Right lobe of liver (tissue), 6 donors: ENCODE measurements at places on chromosomes 1 and 21. TPM values are rescaled to one million over a fixed set of nuclear protein-coding genes. Genes with fewer than 3 reads are reported as not detected.

DNA sequence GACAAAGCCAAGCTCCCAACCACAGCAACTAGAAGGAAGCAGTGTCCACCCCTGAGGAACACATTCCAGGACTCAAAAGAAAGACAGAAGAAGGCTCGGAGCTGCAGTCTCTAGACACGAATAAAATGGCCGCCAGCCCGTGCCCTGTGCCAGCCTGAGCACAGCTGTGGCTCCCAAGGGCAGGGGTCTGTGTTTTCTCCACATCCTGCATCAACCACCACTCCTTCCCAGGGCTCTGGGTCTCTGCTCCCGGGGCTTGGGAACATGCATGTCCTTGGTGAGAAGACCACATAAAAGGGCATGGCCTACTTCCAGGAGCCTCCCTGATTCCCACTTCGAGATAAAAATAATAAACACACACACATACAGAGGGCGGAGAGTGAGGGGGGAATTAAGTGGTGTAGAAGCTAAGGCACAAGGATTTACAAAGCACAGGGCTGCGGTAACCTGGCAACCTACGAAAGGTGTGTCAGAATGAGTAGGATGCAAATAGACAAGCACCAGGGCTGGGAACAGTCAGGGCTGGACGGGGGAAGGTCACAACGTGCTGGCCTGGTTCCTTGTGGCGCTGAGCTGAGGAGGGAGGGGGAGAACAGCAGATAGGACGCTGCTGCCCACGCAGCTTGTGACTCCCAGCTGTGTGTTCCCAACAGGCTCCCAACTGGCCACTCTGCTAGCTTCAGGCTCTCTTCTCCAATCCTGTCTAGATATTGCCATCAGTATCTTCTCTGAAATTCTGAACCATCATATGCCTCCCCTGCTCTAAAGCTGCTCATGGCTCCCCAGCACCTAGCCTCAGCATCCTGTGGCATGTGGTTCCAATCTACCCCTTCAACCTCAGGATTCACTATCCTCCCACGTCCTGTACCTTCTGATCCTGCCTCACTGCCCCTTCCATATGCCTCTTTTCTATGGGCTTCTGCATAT, 72.5 kb downstream of the CD34 start:
- no peak for DNase-seq

GRCh38 chr1:29352719-29353420, 116.5 kb downstream of the PTPRU start:
- DNase-seq, result no peak

GRCh38 chr1:64878931-64879611, 87.3 kb downstream of the JAK1 start:
- DNase-seq, result no peak

- no peak for DNase-seq
Observed at GRCh38 chr1:109883248-109883955, 27.2 kb upstream of the CSF1 start.

DNA sequence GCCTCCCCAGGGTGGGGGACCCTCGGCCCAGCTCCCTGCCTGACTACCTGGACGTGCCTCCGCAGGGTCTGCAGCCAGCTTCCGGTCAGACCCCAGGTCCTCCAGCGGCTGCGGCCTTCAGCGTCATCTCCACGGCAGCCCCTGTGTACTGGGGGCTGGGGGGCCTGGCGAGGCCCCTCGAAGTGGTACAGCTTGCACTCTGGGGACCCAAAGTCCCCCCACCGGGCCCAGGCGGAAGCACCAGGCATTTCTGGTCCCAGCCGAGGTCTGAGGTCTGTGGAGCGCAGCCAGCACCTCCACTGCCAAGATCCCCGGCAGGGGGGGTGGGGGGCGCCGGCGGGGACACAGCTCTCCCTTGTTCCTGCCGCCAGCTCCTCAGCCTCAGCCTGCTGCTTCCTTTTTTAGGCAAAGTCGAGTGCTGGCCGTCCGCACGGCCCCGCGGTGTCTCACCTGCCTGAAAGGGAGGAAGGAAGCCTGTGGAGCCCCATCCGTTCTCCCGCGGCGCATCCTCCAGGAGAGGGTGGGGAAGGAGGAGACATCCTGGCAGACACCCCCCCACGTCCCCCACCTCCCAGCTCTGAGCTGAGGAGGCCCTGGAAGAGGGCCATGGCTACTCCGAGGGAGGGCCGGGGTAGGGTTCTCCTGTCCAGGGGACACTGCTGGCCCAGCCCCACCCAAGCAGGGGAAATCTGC, 1.2 kb upstream of the VWA1 start:
- DNase-seq, result no peak

- no peak for DNase-seq
Observed at GRCh38 chr1:149844650-149845255, 54.6 kb upstream of the BOLA1 start.

DNA sequence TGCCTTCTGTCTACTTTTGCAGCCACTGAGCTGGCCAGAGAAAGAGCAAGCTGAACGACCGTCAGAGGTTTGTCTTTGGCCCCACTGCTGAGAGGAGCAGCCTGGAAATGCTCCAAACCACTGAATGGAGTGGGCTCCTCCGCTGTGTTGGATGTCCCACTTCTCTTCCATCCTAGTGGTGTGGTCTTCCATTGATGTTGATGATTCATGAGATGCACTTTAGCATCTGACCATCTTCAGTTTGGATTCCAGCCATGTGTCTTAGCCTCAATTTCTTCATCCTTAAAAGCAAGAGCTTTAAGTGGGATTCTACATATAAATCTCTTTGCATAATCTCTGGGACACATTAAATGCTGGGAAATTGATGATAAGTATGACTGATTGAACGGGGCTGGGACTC, 276.9 kb downstream of the SIPA1L2 start:
- no peak for DNase-seq

DNA sequence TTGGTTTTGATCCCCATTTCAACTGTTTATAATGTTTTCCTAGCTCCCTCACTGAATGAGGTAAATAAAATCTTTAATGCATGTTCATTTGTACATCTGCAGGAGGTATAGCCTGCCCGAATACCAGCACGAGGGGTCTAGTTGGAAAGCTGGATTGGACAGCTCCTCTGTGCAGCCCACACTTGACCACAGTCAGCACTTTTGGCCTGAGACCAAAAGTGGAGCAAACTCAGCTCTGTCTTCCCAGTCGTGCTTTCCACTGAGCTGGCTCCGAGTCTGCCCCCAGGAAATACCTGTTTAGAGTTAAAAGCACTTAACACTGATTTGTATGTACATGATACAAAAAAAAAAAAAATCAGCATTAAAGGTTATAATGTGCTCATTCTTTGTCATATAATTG, 224.4 kb downstream of the DSCAM start:
- no peak for DNase-seq

GRCh38 chr1:9836632-9836960, 12.8 kb upstream of the CLSTN1 start:
- no peak for DNase-seq

DNA sequence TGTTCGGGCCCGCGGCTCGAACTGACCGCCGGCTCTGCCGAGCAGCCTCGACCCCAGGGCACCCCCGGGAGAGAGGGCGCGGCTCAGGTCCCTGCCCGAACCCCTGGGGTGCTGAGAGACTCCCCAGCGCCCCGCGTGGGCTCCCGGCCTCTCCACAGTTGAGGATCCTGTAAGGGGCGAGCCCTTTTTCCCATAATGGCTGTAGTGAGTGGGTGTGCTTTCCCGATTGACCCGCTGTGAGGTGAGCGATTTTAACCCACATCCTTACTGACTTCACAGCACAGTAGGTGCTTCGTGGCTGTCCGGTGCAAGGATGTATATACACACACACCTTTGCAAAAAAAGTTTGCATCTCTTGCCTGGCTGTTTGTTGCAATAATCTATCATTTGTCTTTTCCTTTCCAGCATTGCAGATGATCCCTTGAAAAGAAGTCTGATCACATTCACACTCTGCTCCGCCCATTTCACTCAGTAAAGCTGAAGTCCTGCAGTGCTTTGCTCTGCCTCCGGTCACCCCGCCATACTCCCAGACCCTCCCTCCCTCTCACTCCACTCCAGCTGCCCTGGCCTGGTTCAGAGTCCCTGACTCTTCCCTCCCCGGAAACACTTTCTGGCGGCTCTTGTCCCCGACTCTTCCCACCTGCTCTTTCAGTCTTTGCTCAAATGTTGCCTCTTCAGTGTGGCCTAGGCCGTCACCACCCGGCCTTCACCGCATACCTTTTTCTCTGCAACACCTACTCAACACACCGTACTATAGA, 955 bp upstream of the UBE2G2 start:
- no peak for DNase-seq

DNA sequence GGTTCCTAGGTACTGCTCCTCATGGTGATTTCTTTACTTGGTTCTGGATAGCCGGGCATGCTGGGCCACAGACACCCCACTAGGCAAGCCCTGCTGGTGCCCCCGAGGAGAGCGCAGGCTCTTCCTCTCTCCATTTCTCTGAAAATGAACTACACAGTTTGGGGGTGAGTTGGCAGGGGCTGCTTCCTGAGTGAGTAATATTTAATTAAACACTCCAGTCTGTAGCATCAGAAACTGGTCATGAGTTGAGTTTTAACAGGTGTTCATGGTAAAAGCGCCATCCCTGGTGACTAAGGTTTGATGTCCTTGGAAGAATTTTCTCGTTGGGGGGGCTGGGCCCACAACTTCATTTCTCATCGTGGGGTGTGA, 1.7 kb downstream of the SPSB1 start:
- DNase-seq, result no peak

- DNase-seq, result no peak
Observed at GRCh38 chr1:185365951-185366350, 48.9 kb upstream of the IVNS1ABP start.

DNA sequence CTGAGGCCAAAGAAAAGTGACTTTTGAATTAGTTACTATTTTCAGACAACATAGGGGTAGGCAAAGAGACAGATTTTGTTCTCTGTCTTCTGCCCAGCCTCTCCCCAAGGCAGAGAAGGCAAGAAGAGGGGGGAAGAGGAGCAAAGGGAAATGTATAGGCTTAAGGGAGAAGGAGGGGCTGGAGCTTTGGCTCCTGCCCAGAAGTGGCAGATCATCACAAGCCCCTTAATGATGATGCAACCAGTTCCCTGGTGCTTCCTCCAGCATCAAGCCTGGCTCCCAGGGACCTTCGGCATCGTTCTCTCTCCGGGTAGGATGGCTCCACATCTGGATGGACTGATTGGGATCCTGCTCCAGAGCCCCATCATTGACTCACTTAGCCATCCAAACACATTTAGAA, 112.8 kb downstream of the KCND3 start:
- no peak for DNase-seq

DNA sequence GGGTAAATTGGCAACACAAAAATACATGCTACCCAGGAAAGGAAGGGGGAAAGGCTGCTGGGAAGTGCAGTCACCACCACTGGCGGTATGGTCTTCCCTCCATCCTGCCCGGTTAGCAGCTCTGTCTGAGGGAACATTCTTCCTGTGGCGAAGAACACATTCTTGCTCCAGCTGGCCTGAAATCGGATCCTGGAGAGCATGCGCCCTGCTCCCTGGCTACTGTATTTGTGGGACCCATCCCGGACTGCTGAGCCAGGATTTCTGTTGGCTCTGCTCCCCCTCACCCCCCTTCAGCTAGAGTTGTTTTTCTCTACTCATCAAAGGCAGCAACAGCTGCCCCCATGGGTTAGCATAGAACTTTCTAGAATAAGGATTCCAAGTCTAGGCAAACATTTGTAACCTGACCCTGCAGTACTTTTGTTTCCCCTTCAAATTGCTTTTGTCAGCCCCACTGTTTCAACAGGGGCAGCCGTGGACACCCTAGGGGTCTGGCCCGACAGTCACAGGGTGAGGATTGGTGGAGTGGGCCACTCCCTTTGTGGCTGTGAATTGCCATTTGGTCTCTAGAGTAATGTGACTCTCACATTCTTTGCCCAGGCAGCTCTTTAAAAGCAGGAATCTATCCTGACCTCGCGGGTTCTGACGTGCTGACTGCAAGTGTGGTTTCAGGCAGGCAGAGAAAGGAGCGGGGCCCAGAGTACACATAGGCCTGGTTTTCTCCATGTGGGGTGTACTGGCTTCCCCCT, 157.7 kb downstream of the TOMM20 start:
- peak; percentile 85 for DNase-seq

GRCh38 chr1:109133002-109133706, 19.2 kb downstream of the ELAPOR1 start:
- DNase-seq, result no peak

GRCh38 chr1:3551711-3552110, 59.6 kb downstream of the MEGF6 start:
- DNase-seq, result no peak

DNA sequence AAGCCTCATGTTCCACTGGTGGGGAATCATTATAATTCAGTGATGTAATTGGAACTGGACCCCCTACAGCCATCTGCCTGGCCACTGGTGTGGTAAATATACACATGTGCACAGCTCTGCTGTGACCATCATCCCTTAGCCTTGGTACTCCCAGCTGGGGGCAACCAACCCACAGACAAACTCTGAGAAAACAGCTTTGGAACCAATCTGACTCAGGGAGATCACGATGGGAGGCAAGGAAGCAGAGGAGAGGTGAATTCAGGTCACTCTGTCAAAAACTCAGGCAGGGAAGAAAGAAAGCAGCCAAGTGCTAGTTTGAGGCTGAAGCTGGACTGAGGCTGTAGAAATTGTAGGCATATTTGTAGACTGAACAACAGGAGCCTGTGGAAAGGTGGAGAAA, 197.8 kb upstream of the GALNT2 start:
- no peak for DNase-seq

DNA sequence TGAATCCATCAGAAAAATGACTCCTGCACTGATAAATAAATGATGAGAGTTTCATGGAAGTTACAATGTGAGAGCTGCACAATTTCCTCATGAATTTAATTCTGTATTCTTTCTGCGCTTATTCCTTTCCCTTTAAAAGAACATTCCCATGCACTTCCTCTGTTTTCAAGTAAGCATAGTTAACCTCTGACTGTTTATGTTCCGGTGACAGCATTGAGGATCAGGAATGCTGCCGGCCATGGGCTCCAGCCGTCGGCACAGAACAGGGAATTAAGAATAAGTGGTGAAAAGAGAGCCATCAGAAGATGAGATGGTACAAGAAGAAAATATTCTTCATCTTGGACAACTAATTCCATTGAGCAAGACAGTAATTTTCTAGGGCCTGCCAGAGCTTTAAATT, 65.3 kb downstream of the SUSD4 start:
- no peak for DNase-seq

- DNase-seq, result peak; percentile 69
Observed at GRCh38 chr21:44872649-44873355, 688 bp downstream of the PTTG1IP start.

The HEATR1 gene
- total RNA-seq, result 14.1 TPM

The PDZK1IP1 gene
- 2.6 TPM for total RNA-seq

The CYP4A11 gene
- 676 TPM for total RNA-seq

The AVPR1B gene
- not detected for total RNA-seq

The OR2L13 gene
- total RNA-seq, result not detected

The PODN gene
- 4.3 TPM for total RNA-seq

The KIF14 gene
- 0.17 TPM for total RNA-seq

The IL20 gene
- total RNA-seq, result not detected
